CD4-positive, alpha-beta T cell treated with Interferon alpha-2 for 1 hour (primary cell): ENCODE measurements at places on chromosomes 12 and 14.
A peak's percentile ranks its signal among the peaks of the same experiment; 100 is the strongest.

GRCh38 chr12:121983536-121984210 is 38.0 kb upstream of the BCL7A start:
- no peak for DNase-seq

DNA sequence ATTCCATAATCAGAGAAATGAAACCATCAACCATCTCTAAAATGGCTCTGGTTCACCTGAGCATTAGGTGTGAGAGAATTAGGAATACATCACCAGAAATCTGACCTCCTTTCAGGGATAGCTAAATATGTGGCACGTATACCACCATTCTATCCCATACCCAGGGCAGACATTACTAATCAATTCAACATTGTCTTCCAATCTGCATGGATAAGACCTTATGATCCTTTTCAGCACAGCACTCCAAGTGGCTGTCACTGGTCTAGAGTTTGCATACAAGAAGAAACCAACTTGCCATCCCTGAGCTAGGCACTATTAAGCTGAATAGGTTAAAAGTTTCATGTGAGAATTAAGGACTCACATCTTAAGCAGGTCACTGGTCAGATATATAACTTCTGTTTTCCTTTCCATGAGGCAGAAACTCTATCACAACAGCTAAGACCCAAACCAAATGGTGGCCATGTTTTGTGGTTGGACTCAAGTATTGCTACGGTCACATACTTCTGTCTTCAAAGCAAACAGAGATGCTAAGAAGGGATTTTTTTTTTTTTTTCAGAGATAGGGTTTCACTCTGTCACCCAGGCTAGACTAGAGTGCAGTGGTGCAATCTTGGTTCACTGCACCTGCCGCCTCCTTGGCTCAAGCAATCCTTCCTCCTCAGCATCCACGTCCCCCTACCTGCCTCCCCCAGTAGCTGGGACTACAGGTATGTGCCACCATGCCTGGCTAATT is 249.0 kb downstream of the DPF3 start:
- DNase-seq: no peak

DNA sequence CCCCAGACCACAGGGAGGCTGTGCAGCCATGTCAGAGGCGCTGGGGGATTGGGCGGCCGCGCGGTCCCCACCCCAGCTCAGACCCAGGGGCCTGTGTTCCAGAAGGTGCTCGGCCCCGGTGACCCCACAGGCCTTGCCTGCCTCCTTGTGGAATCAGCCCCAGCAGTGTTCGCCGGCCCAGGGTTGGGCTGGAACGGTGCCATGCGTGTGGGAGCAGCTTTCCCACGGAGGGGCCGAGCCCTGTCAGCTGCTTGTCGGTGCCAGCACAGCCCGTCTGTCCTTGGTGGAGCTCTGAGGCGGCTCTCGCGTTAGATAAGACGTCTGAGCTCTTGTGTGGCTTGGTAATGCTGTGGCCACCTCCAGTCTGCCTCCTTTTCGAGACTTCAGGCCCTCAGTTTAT is 8.5 kb downstream of the ZFYVE21 start:
- no peak for DNase-seq

- DNase-seq: no peak
These were observed 26.6 kb downstream of the ATF7 start for GRCh38 chr12:53599579-53599978.

DNA sequence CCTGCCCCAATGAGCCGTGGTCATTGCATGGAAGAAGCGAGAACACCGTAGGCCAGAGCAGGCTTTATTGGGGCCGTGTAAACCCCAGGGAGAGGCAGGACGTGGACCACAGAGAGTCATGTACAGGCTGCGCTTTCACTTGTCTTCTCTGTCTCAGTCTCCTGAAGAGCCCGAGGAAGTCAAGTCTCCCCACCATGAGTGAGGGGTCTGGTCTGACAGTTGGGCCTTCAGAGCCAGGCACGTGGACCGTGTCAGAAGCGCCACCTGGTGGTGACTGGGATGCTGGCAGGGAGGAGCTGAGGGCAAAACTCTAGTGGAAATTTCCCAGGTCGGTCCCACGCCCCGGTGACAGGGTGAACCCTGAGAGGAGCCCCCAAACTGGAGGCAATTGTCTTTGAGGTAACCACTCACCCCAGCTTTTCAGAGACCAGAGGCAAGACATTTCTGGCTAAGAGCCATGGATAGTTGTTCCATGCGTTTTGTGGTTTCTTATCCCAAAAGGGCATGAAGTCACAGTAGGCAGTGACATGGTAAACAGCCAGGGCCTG is 17.4 kb downstream of the RPS6KL1 start:
- peak; percentile 67 for DNase-seq

- DNase-seq: no peak
These were observed 82.1 kb downstream of the B4GALNT3 start for GRCh38 chr12:541676-542324.

GRCh38 chr12:50686976-50687375 is 76.9 kb upstream of the ATF1 start:
- no peak for DNase-seq

DNA sequence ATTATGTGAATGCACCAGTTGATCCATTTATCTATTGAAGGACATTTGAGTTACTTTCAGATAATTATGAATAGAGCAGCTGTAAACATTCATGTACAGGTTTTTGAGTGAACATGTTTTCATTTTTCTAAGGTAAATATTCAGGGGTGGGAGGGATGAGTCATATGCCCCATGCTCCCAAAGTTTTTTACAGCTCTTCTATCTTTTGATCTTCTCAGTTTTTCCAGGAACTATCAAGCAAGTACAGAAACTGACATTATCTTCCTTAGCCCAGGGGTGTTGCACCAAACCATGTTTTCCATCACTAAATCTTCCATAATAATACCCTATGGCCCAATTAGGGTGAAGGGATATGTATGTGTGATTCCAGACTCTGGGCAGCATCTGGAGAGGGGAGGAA is 384.5 kb downstream of the EMP1 start:
- no peak for DNase-seq

GRCh38 chr12:6698352-6699046 is 2.1 kb downstream of the PIANP start:
- no peak for DNase-seq

GRCh38 chr12:78442454-78442801 is 422.1 kb upstream of the SYT1 start:
- no peak for DNase-seq

- no peak for DNase-seq
These were observed 90.5 kb downstream of the DDX51 start for GRCh38 chr12:132053338-132054330.

DNA sequence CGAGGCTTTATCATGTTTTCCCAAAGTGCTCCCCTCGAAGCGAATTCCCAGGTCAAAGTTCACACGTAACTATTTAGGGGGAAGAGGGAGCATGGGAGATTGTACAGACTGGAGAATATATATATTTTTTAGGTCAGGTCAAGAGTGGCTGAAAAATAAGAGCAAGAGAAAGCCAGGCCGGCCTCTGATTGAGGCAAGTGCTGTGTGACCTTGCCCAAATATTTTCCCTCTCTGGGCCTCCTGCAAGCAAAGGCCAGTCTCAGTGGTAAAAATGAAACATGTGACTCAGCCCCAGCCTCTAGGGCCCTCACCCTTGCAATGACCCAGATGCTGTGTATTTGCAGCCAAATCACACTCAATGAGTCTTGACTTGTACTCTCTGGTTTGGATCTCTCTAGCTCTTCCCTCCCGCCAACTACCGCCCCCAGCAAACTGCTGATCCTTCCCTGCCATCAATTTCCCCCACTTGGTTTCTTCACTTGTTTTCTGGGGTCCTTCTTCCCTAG is 34.1 kb downstream of the SMUG1 start:
- no peak for DNase-seq

GRCh38 chr14:38255673-38256532 is at the start of gene CLEC14A:
TSS of gene CLEC14A (minus strand) at chr14:38256093. CDS start at chr14:38256022, 71 bp downstream.
- no peak for DNase-seq

- no peak for DNase-seq
These were observed 321.4 kb upstream of the LRFN5 start for GRCh38 chr14:41285186-41285748.

DNA sequence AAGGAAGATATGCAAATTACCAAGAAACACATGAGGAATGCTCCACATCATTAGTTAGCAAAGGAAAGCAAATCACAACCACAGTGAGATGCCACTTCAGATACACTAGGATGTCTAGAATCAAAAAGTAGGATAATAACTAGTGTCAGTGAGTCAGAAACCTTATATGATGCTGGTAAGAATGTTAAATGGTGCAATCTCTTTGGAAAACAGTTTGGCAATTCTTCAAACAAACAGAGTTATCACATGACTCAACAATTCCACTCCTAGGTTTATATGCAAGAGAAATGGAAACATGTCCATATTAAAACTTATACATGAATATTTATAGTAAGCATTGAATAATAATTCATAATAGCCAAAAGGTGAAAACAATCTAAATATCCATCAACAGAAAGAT is 220.9 kb downstream of the FOXG1 start:
- DNase-seq: no peak

GRCh38 chr12:10661338-10661737 is 12.5 kb downstream of the STYK1 start:
- DNase-seq: no peak

- peak; percentile 16 for DNase-seq
These were observed at the start of gene COCH for GRCh38 chr14:30874120-30874998. TSS of gene COCH (plus strand) at chr14:30874559. CDS start at chr14:30874939, 380 bp downstream.

DNA sequence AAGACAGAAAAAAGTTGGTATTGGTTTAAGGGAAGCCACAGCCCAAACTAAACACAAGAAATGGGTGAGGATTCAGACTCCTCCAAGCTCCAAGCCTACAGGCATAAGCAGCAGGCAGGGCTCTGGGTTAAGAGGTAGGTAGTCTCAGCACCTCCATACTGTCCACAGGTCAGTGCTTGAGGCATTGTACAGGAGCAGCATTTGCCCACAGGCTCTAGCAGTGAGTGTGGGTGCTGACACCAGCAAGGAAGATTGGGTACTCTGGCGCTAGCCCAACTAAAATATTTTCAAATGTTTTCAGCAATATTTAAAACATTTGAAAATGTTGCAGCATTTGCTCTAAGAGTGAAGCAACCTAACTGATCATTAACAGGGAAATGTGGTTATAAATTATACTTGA is 33.1 kb downstream of the FERMT2 start:
- no peak for DNase-seq

- peak; percentile 56 for DNase-seq
These were observed 34.3 kb upstream of the TEX22 start for GRCh38 chr14:105363847-105364708.

- no peak for DNase-seq
These were observed 98.1 kb upstream of the MAX start for GRCh38 chr14:65200454-65200853.

- no peak for DNase-seq
These were observed 169.7 kb downstream of the CALM1 start for GRCh38 chr14:90566481-90566880.

DNA sequence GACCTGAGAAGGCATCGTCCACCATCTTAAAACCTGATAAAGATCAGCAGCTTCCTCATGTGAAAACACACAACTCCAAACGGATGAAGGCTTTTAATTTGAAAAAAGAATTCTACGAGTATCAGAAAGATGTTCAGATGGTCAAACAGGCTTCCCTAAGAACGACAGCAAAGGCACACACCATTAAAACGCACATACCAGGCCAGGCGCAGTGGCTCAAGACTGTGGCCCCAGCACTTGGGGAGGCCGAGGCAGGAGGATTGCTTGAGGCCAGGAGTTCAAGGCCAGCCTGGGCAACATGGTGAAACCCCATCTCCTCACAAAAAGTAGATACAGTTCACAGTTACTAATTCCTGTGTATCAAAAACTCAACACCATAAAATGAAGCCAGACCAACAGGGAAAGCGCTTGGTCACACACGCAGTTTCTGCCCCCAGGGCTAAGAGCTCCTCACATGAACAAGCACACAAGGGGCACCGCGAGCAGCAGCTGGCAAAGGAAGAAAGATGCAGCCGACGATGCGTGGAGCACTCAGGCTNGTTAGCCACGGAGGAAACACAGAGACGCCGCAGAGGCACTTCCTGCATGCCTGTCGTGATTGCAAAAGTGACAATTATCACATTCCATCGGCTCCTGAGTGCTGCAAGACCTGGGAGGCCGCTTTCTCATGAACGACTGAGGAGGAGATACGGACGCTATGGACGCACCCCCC is 78.0 kb downstream of the NOC4L start:
- DNase-seq: peak; percentile 52

DNA sequence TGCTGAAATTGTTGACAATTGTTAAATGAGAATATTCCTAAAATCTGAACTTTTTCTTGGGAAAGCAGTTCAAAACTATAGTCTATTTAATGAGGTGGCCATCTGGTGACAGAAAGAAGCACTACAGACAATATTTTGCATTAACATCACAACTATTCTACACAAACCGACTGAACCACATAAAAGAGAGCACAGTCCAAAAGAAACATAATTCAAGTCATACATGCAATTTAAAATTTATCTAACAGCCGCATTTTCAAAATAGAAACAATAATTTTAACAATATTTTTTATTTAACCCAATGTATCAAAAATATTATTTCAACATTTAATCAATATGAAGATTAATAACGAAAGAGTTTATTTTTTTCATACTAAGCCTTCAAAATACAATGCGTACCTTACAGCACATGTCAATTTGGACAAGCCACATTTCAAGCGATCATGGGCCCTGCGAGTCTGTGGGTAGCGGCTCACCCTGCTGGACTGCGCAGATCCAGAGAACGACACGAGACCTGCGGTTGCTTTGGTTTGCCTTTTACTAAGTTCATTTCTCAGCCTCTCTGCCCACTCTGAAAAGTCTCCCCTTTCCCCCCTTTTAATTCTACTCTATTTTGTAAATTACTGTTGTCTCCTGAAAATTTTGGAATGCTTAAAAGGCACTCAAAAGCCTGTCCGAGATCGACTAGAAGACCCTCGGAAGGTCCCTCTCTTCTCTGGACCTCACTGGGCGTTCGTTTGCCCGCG is 947 bp upstream of the LRRC9 start:
- DNase-seq: peak; percentile 7

- no peak for DNase-seq
These were observed 350.5 kb upstream of the TMTC1 start for GRCh38 chr12:30134229-30134628.

DNA sequence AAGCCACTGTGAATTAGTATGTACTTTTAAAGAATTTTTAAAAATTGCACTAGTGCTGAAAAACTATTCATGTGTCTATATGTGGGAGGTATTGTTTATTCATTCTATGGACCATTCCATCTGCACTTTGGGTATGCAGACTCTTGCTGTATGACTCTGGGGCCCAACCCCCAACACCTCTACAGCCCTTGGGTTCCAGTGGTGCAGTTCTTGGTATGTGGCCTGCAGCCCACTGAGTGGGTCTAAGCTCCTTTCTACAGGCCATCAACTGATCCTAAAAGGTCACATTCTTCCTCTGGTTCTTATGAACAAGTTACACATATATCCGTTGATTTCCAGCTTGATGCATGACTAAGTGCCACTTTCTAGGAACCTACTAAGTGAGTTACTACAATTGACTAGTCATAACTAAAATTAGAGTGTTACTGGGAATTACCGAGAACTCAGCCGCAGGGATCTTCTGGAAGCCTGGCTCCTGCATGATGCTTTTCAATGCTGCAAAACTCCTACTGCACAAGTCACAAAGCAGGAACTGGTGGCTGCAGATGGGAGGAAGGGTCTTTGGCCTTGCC is 62.4 kb upstream of the MED13L start:
- DNase-seq: no peak

DNA sequence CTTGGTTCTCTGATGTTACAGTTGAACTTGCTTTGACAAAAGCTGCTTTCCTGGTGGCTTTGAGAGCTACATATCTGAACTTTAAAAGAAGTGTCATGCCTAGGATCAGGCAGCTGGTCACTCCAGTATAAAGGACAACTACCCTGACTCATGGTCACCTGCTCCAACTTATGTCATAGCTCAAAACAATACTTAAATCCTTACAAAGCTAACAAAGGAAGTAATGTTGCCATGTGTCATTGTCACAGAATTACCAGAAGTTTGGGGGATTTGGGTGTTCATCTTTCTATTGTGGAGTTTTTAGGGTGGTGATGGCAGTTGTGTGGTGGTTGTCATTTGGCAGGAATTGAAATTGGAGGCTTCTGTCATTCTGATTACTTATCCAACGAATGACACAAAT is 1.8 kb upstream of the TCP11L2 start:
- DNase-seq: no peak
